SHP77 (cell line): ENCODE measurements at places on chromosomes 5 and 9.

DNA sequence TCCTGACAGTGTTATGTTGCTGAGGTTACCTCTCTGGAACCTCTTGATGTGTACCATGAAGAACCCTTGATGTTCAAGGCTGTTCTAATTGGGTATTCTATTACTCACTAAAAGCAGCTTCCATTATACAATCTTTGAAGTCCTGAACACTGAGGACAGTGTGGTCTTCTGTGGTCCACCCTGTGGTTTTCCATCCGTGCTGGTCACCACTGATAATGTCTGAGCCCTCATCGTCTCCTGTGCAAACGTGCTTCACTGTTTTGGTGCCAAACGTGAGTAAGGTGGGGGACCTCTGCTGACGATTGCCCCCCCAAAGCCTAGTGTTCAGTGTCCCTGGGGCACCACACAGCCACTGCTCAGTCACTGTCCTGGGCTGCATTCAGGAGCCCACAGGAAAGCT lies 259.7 kb upstream of the ANKRD55 start:
- DNase-seq: no peak

GRCh38 chr9:34759432-34760134 lies 49.6 kb upstream of the CCL21 start:
- peak; percentile 2 for DNase-seq

- DNase-seq: no peak
These were observed 276.3 kb downstream of the SAXO1 start for GRCh38 chr9:18756712-18757125.

DNA sequence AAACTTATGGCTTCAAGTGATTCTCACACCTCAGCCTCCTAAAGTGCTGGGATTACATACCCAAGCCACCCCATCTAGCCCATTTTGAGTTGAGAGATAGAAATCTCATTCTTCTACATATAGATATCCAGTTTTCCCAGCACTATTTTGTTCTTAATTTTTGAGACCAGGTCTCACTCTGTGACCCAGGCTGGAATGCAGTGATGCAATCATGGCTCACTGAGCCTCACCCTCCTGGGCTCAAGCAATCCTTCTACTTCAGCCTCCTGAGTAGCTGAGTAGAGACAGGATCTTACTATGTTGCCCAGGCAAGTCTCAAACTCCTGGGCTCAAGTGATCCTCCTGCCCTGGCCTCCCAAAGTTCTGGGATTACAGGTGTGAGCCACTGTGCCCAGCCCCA lies 60.9 kb upstream of the CTNNA1 start:
- DNase-seq: no peak

GRCh38 chr5:156914371-156914737 lies 48.7 kb downstream of the TIMD4 start:
- DNase-seq: no peak

- DNase-seq: no peak
These were observed 106.7 kb downstream of the VPS13A start for GRCh38 chr9:77283991-77284390.

- no peak for DNase-seq
These were observed 99.2 kb downstream of the IRX1 start for GRCh38 chr5:3694819-3695218.

GRCh38 chr5:63401436-63402046 lies 560.7 kb downstream of the HTR1A start:
- DNase-seq: peak; percentile 51
